ENCODE measurements at places on chromosomes 7 and 10.

GRCh38 chr7:91579837-91580236 lies 300.7 kb downstream of the MTERF1 start:
- DNase-seq = no peak

DNA sequence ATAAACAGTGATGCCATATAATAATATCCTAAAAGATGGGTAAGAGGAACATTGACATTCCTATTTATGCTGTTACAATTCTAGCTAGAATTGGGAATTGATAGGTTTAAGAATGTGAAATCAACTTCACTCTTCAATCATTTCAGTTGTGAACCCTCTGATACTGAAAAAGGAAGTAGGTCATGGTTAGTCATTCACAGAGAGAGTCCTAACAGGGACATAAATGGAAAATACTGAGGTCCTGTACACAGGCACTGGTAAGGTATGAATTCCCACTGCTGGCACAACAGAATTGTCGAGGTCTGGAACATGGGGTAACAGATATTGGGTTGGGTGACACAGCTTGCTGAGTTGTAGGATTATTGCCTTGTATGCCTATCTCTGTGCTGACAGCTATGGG lies 289.4 kb upstream of the LRRN3 start:
- no peak for DNase-seq

DNA sequence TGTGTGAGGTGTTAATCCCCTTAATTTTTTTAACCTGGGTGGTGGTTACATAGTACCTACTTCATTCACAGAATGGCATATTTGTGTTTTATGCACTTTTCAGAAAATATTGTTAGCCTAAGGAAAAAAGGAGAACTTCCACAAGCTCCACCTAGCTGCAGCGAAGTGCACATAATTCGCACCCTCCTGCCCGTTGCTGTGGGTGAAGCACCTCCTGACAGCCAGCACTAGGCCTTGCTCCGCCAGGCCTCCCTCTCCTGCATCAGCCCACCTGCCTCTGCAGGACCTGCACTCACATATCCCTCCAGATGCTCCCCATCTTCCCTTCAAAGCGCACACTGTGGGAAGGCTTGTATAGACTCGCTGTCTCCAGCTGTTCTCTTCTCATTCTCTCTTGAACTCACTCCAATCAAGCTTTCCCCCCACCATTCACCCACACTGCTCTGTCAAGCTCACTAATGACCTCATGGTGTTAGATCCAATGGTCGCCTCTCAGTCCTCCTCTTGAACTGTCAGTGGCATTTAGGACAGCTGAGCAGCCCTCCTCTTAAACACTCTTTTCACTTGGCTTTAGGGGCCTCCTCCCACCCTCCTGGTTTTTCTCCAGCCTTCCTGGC lies 20.7 kb upstream of the GRID1 start:
- no peak for DNase-seq

DNA sequence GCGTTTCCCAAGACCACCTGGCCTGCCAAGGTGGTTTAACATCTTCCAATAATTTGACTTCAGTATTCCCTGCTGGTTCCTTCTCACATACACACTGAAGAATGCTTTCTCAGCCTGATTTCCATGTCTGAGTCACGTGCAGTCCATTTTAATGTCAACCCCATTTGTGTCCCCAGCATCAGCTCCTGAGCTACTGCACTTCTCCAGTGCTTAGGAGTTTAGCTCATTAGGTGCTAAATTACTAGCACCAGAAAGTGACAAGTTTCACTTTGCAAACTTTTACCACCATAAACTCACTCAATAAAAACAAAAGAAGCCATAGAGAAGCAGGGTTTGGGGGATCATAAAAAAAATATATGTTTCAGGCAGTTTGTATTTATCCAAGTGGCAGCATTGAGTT lies 279.3 kb upstream of the SORCS1 start:
- DNase-seq = no peak

- DNase-seq = no peak
Observed at GRCh38 chr10:75884808-75885207, 453.4 kb downstream of the LRMDA start.

DNA sequence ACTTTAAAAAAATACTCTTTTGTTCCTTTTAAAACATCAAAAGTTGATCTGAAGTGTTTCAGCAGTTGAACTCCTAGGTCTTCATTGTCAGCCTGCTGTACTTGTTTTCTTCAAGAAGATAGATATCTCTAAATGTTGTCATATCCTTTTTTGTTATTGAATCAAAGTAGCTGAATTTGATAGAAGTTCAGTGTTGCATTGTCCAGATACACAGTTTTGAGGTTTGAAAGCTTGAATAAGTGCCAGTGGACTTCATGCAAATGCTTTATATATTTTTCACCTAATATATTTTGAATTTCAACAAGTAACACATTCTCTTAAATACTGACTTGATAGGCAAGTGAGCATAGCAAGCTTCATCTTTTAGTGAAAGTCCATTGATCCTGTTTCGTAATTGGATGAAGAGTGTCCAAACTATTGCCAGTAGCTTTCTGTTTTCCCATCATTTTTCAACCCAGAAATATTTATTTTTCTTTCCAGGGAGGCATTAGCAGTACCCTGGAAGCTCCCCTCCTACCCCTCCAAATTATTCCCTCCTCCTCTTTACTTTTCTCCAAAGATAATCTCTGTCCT lies 114.4 kb downstream of the TPST1 start:
- no peak for DNase-seq

- DNase-seq = no peak
Observed at GRCh38 chr7:79615466-79615865, 162.0 kb upstream of the MAGI2 start.

Measured in HCEC 1CT (cell line).